ENCODE measurements at places on chromosomes 5 and 9. TPM values are rescaled to one million over a fixed set of nuclear protein-coding genes. Genes with fewer than 3 reads are reported as not detected.

GRCh38 chr9:123276551-123276950, 8.2 kb upstream of the STRBP start:
- DNase-seq, result no peak

- DNase-seq, result no peak
Observed at GRCh38 chr5:17679597-17680203, 45.4 kb downstream of the TAF11L14 start.

- DNase-seq, result no peak
Observed at GRCh38 chr5:25554077-25554476, 909.3 kb upstream of the CDH10 start.

DNA sequence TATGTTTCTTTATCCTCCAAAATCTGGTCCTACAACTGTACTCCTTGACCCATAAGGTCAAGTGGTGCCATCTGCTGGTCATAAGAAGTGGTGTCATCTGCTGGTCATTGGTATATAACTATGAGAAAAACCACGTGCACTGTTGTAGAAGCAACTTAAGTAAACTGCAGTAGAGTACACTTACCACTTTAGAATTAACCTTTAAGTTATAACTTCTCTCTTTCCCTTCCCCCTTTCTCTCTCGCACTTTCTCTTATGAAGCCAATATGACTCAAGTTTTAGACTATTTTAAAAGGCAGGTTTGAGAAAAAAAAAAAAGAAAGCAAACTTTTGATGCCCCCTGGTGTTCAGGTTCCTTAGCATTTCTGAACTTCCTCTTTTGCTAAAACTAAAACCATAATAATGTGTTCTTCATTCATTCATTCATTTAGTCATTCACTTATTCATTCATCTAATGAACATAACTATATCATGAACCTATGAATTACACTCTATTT, 12.8 kb upstream of the MTAP start:
- DNase-seq, result peak; percentile 83

GRCh38 chr9:69149321-69149807, 24.7 kb upstream of the TJP2 start:
- peak; percentile 72 for DNase-seq

The IFNK gene
- total RNA-seq, result not detected

The FOXD4L5 gene
- under 0.01 TPM for total RNA-seq

The PCDHGB2 gene
- total RNA-seq, result 0.64 TPM

The CCDC69 gene
- 3.4 TPM for total RNA-seq
